ENCODE measurements at places on chromosomes 7 and 10.

DNA sequence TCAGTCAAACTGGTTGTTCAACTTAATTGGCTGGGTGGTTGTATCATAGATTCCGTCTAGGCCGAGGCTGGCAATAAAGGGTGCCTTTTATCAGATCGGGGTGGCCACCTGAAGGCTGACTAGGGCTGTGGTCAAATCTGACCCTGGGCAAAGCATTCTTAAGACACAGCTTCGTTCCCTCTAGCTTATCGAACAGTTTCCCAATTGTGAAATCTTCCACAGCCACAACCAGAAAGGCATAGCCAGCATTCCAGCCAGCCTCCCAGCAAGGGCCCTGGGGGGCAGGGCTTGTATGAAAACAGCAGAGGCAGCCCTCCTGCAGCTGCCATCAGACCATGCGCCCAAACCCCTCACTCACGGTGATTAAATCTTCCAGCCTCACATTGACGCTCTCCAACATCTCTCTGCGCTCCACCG lies 42.5 kb upstream of the TMEM213 start:
- no peak for DNase-seq

DNA sequence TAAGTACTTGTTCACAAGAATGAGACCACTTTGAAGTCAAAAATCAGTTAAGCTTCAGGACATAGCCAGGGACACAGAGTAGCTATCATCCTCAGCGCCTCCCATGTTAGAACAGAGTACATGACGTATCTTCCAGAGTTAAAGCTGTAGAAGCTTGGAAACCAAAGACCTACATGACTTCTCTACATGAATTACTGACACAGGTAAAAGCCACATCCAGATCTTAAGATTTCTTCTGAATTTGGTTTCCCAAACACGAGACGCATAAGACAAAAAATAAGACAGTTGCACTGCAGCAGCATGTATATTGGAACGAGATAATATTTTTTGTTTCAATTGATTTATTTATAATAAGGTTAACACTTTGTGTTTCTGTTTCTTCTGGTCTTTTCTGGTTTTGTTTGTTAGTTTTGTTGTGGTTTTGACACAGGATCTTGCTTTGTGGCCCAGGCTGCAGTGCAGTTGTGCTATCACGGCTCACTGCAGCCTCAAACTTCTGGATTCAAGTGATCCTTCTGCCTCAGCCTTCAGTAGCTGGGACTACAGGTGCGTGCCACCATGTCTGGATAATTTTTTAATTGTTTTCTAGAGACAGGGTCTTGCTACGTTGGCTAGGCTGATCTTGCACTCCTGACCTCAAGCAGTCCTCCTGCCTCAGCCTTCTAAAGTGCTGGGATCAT lies 10.2 kb upstream of the EPC1 start:
- DNase-seq = no peak

GRCh38 chr7:101125989-101126650 lies 784 bp upstream of the SERPINE1 start:
- no peak for DNase-seq

DNA sequence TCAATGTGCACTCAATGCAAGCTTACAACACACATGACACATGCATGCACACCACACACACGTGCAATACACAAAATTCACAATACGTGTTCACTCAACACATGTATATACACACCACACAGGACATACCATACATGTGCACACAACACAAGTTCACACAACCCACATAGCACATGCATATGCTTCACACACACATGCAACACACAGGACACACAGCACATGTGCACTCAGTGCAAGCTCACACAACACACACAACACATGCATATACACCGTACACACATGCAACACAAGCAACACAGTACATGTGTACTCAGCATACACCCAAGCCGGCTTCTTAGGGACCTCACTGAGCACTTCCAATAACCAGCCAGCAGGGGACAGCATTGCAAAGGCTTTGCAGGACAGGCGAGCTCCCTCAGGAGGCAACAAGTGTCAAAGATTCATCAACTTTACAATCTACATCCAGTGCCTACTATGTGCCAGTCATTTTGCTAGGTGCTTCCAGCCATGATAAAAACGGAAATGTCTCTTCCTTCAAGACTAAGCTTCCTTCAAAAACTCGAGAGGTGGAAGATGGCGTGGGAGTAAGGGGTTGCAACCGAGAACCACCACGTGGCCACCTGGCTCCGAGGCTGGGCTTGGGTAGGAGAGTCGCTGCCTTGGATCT lies 61.1 kb downstream of the JCAD start:
- DNase-seq = peak; percentile 38

- no peak for DNase-seq
Measured at GRCh38 chr7:113217314-113217713, 99.0 kb upstream of the SMIM30 start.

GRCh38 chr10:49408519-49409306 lies 12.8 kb upstream of the DRGX start:
- DNase-seq = no peak

DNA sequence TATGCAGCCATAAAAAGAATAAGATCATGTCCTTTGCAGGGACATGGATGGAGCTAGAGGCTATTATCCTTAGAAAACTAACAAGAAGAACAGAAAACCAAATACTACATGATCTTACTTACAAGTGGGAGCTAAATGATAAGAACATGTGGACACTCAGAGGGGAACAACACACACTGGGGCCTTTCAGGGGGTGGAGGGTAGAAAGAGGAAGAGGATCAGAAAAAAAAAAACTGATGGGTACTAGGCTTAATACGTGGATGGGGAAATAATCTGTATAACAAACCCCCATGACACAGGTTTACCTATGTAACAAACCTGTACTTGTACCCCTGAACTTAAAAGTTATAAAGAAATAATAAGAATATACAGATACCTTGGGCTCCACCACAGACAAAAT lies 514.2 kb downstream of the ARL4A start:
- no peak for DNase-seq
